ENCODE measurements at places on chromosomes 7 and 10.
A peak's percentile ranks its signal among the peaks of the same experiment; 100 is the strongest.

DNA sequence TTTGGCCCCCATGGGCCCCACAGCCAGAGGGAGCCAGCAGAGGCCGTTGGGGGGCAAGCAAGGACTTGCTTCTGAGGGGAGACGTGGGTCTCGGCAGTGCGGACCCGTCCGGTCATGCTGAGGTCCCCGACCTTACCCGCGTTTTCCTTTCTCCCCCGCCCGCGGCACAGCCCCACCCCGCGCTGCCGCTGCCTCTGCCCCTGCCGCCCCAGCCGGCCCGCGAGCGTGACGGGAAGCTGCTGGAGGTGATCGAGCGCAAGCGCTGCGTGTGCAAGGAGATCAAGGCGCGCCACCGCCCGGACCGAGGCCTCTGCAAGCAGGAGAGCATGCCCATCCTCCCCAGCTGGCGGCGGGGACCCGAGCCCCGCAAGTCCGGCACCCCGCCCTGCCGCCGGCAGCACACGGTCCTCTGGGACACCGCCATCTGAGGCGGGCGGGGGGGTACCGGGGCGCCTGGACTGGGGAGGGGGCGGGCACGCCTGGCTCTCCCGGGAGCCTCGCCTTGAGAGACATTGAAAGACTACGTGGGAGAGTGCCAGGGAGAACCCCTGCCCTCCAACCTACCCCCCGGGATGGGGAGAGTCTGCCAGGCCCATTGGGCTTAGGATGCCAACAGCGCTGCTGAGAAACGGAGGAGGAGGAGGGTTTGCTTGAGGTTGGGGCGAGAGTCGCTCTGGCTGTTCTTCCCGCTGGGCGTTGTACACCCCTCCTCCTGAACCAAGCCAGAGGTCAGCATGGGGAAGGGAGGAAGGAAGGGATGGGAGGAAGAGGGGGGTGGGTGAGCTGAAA lies 9.9 kb downstream of the NYAP1 start:
- peak; percentile 37 for DNase-seq

DNA sequence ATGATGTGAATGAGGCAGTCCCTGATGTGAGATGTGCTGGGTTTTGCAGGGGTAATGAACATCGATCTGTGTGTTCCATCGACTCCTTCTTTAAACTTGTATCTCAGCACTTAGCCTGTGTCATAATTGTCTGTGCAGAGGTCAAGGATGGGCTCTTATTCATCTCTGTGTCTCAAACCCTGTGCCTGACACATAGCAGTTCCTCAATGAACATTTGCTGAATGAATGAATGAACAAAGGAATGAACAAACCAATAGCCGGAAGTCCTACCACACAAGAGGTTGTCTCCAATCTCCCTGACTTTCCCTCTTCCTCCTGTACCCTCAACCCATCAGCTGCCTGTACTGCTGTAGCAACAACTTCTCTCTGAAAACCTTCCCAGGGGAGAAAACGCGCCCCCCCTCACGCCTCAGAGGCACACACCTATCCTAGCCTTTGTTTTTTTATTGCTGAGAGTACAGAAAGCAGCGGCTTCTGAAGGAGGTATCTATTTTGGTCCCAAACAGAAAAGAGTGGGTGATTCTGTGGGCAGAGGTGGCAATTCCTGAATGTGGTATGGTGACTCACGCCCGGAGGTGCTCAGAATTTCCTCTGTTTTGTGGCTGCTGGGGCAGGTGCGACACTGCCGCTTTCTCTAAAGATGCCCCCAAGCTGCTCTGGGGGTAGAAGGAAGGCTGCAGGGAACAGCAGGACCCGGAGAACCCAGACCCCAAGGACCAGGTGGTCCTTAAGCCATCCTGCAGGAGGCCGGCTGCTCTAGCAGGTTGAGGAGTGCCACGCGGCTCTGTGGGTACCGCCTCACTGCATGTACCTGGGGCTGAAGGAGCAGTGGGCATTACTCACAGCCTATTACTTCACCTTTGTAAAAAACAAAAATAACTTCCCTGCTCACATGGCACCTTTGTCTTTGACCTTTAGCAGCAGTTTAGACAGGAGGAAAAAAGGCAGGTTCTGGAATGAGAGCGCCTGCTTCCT lies 9.6 kb downstream of the IL2RA start:
- no peak for DNase-seq

DNA sequence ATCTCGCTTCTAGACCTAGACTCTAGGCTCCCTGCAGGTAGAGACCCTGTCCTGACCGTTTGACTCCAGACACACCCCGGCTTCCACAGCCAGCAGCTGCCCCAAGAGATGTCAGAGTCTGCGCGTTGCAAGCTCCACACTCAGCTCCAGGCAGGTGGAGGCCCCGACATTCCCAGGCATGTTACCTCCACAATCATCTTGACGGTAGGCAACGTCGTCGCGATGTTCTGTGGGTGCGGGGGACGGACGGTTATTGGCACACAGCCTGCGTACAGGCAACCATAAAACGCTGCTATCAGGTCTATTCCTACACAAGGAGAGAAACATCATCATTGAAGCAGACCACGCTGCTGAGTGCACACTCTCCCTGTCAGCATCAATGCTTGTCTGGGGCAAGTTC lies 213.2 kb downstream of the ZMYND11 start:
- DNase-seq, result no peak

DNA sequence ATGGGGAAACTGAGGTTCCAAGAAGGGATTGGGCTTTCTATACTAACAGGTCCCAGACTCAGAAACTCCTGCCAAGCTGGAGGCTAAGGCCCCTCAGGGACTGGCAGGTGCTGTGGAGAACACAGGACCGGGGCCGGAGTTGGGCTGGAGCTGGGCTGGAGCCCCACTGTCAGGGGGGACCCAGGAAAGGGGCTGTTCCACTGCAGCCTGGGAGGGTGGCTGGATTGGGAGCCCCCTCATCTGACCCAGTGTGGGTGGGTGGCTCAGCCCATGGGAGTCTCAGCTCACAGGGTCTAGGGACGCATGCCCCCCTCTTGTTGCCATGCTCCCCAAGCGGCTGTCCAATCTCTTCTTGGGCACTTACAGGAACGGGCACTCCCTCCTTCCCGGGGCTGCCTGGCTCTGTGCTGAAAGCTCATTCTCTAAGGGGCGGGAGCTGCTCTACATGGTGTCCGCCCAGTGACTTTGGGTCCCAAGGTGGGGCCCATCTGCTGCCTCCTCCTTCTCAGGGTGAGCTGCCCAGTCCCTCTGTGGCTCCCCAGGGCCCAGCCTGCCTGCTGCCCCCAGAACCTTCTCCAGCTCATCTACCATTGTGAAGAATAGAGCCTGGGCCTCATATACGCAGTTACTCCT lies 126.5 kb downstream of the MYL10 start:
- no peak for DNase-seq

DNA sequence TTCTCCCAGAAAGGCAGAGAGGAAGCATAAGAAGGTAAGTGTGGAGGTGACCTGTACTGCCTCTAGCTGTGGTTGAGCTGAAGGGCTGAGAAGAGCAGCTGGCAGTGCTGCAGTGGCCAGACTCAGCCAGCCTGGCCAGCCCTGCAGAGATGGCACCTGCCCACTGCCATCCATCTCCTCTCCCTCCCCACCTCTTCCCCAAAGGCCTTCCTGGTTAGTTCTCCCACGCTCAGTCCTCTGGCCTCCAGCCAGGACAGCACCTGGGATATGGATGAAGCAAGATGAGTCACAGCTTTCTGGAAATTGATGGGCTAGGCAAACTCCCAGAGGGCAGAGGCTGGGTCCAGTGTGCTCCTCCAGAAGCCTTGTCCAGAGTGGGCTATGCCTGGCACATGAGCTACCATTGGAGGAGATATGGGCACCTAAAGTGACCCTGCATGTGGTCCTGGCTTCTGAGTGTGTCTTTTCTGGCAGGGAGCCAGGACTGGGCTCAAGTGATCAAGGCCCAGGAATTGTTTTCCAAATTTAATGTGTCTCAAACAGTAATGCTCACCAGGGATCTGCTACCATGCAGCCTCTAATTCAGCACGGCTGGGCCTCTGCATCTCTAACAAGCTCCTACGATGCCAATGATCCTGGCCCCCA lies 81.0 kb upstream of the CACUL1 start:
- no peak for DNase-seq

DNA sequence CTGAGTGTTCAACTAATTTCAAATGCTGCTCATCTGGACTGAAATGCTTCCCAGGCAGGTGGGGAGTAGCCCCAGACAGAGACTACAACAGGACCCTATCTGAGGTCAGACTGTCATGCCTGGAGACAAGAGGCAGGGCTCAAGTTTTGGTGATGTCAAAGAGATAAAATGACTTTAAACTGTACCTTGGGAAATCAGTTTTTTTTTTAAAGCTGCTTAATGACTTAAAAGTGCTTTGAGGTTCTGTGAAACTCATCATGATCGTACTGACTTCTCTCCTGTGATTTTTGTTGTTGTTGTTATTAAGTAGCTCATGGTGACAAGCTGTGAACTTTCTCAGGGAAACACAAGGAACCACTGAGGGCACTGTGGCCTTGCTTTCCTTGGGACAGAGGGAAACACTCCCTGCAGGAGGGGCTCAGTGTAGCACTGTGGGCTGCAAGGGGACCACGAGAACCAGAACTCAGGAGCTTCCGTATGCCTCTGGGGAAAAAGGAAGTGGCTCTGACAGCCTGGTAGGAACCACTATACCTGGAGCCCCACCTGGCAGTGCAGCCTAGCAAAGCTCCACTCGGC lies 9.5 kb downstream of the HIPK2 start:
- DNase-seq, result no peak

DNA sequence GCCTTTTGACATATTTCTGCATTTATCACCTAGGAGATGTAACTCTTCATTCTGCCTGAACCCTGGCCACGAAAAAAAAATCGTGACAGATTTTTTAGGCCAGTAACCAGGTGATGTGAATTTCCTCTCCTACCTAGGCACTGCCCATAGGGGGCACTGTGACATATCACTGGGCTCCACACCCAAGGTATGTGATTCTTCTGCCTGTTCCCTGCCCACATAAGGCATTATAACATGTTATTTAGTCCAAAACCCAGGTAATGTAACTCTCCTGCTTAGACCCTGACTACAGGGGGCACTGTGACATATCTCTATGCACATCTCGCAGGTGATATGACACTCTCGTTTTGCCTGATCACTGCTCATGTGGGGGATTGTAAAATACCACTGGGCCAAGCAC lies 29.5 kb upstream of the ZNF107 start:
- no peak for DNase-seq

DNA sequence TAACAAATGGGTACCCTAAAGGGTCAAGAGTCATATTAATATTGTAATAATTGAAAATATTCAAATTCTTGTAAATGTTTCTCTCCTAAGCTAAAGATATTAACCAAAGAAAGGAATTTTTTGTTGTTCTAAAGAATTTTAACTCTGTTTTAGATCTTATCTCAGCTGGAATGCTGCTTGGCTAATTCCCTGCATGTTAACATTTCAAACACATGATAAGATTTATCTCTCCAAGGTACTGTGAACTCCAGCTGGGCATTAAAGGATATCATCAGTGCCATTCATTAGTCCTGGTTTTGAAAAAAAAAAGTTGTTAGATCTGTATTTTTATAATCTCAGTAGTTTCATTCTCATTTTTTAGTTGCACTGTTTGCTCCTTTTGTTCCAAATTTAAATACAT lies 76.9 kb downstream of the MAPK8 start:
- DNase-seq, result no peak

DNA sequence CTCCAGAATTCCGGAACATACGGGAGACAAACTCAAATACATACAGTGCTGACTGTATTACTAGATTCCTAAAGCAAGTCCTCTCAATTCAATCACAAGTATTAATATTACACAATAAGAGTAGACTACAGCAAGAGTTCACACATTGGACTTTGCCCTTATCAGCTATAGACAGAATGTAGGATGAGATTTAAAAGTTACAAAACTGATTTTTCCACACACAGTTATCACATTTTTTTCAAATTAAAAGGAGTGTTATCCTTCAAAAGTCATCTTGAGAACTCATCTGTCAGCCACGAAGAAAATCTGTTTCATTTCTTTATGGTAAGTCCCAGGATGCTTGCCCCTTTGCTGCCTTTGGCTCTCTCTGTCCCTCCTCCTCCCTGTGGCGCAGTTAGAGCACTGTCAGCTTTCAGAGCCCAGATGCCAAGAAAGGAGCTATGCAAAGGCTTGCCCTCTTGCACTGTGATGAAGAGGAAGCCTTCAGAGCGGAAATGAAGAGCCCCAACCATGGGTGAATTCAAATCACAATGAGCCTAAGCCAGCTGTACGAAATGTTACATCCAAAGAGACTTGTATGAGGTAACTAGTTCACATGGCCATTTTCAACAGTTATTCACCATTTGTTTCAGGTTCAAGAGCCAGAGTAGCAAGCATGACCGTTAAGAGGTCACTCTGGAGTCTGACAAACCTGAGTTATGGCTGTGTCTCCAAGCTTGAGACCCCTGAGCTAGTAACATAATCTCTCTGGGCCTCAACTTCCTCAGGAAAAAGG lies 10.7 kb downstream of the NCOA4 start:
- peak; percentile 38 for DNase-seq

DNA sequence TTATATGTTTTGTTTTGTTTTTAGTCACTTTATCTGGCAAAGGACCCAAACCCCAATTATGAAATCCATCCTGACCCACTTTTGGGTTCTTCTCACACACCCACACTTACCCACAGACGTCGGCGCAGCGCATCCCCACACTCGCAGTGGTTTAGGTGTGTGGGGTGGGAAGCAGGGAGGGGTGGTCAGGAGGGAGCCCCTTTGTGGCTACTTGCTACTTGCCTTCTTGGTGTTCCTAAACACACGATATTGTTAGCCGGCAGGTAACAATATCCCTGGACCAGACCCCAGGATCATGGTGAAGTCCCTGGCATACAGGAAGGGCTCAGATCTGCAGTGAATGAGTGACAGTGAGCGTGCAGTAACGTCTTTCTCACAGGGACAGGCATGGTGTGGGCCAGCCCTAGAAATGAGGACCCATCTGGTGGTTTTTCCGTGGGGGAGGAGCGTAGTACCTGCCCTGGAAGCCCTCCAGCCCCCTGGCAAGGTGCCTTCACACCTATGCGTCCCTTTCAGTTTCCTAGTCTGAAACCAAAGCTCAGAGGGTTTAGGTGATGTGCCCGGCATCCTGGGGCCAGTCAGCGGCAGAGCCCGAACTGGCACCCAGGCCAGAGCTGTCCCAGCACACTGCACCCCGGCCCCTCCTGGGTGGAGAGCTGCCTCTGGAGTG lies 4.4 kb downstream of the SPOCK2 start:
- no peak for DNase-seq

- DNase-seq, result no peak
Observed at GRCh38 chr7:55019191-55019690, 424 bp downstream of the EGFR start.

DNA sequence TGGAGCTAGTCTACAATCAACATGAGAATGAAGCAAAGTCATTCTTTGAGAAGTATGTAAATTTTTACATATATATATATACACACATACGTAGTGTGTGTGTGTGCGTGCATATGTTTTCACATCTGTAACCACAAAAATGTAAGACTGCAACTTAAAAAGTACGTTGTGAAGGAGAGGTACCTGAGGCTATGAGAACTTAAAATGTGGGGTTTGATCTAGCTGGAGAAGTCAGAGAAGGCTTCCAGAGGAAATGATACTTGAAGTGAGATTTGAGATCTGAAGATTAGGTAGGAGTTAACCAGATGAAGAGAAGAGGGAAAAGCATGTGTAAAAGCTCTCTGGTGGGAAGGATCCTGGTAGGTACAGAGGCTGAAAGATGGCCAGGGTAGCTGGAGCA lies 5.8 kb downstream of the TAF5 start:
- no peak for DNase-seq

- DNase-seq, result no peak
Observed at GRCh38 chr7:107220356-107220755, 51.6 kb downstream of the HBP1 start.

GRCh38 chr10:24851629-24852028 lies 100.8 kb downstream of the PRTFDC1 start:
- DNase-seq, result peak; percentile 89

GRCh38 chr7:142351145-142351544 lies 93.3 kb upstream of the PRSS58 start:
- DNase-seq, result no peak

Measured in choroid plexus epithelial cell (primary cell).